ENCODE measurements at places on chromosomes 5 and 9.

DNA sequence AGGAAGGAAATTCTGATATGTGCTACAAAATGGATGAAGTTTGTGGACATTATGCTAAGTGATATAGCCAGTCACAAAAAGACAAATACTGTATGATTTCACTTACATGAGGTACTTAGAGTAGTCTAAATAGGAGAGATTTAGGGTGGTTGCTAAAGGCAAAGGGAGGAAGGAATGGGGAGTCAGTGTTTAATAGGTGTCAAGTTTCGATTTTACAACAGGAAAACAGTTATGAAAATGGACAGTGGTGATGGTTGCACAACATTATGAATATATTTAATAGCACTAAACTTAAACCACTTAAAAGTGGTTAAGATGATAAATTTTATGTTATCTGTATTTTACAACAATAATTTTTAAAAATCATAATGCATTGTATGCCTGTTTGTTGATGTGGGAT is 40.4 kb upstream of the ECM2 start:
- ATAC-seq = no peak

DNA sequence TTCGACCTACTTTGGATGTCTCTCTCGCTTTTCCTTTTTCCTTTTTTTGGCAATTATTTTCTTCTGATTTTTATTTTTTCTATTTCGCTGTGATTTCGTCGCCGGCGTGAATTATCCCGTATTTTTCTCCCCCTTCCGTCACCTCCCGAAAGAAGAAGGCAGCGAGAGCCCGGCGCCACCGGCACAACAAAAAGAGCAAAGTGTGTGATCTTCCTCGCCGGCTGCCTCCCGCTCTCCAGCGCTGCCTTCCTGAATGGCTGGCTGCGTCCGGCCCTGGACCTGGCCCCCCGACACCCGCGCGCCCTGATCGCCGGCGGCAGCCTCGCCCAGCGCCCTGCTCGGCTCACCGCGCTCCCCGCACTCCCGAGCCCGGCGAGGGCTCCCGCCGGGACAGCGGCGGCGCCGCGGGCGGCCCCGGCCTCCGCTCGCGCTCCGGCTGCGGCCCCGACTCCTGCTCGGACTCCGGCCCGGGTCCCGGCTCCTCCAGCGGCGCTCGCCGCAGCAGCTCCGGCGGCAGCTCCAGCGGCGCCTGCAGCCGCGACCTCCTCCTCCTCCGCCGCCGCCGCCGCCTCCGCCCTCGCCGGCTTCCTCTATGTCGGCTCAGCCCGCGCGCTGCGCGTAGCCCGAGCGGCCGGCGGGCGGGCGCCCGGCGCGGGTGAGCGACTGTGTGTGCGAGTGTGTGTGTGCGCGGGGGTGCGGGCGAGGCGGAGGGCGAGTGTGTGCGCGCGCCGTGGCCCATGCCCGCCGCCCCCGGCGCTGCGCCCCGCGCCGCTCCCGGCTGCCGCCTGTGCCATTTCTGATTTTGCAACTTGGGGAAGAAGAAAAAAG is 960 bp downstream of the NR2F1 start:
- peak; percentile 29 for ATAC-seq

GRCh38 chr9:29659014-29659413 is 2085.7 kb upstream of the C9orf72 start:
- ATAC-seq = no peak

- ATAC-seq = no peak
Measured at GRCh38 chr5:134450374-134450773, 38.7 kb upstream of the CDKN2AIPNL start.

DNA sequence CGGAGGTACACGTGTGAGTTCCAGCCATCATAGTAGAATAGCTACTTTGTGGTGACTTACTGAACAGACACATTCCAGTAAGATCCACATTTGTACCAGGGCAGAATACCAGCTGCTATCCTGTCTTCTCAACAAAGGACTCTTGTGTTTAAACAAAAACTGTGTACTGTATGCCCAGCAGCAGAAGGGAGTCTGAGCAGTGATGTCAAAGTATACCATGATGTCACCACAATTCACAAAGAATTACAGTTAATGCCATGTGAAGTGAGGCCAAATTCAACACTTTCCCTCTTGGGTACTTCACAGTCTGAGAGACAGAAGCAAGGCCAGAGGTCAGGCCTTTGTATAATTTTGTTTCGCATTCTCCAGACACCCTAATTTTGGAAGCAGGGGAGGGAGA is 137.0 kb downstream of the ADAMTSL1 start:
- ATAC-seq = no peak

- ATAC-seq = no peak
Measured at GRCh38 chr5:115440782-115441451, 103.7 kb downstream of the FEM1C start.

- ATAC-seq = no peak
Measured at GRCh38 chr5:79901631-79902030, 89.4 kb downstream of the MTX3 start.

DNA sequence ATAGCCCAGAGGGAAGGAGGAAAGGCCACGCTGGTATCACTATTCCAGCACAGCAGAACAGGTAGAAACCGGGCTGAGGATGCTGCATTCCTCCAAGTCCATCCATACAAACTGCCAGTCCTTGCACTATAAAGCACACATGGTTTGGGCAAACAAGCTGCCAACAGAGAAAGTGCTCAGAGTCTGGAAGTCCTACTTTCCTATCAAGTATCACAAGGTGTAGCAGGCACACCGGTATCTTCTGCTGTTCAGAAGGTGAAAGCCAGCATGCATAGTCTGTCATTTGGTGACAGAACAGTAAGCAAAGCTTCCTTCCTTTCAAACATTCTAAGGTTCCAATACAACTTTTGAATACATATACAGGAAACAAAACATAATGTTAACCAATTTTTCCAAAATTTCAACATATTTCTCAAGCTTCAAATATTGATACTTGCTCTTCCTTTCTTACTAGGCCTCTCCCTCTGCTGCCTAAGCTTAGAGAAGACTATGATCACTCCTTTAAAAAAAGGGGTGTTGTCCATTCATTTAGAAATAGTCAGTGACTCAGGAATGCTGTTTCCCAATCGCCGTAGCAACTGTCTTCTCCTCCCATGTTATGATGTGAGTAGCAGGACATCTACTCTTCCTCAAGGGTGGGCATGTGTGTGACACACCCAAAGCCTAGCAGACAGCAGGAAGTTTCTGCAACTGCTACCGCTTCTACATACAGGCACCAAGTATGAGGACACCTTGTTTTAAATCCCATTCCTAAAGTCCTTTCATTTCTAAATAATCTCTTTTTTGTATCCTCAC is 14.7 kb downstream of the DIAPH1 start:
- no peak for ATAC-seq

DNA sequence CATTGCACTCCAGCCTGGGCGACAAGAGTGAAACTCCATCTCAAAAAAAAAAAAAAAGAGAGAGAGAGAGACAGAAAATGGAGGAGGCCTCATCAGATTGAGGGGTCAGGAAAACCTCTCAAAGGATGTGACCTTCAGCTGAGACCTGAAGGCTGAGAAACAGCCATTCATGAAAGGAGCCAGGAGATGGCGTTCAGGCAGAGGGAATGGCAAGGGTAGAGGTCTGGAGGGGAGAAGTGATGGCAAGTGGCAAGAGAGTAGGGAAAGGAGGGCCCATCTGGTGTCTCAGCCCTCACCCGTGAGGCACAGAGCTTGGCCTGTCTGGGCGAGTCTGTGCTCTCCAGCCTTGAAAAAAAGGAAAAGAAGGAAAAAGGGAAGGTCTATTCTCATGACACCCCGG is 17.0 kb downstream of the CAMK2A start:
- peak; percentile 35 for ATAC-seq

- ATAC-seq = no peak
Measured at GRCh38 chr9:6818292-6818922, 60.6 kb downstream of the KDM4C start.

DNA sequence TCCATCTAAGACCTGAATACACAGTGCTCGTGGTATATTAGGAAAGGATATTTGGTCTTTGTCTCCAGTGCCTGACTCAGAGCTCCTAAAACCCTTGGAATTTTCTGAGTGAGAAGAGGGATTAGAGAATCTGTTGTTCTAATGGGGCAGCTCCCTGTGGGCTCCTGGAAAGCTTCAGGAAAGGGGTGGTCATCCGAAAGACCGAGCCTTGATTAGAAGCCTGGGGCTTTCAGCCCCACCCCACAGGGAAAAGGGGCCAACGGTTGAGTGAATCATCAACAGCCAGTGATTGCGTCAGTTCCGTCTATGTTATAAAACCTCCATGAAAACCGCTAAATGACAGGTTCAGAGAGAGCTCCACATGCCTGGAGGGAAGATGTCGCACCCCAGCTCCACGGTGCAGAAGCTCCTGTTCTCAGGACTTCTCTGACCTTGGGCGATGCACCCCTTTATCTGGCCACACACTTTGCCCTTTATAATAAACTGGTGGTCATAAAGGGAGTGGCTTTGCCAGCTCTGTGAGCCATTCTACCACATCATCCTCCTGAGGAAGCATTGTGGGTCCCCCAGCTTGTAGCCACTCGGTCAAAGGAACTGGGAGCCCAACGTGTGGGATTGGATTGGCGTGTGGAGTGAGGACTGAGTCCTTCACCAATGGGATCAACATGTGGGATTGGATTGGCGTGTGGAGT is 71.0 kb upstream of the ICE1 start:
- no peak for ATAC-seq

GRCh38 chr9:22041775-22042174 is 32.7 kb upstream of the CDKN2B start:
- ATAC-seq = no peak

DNA sequence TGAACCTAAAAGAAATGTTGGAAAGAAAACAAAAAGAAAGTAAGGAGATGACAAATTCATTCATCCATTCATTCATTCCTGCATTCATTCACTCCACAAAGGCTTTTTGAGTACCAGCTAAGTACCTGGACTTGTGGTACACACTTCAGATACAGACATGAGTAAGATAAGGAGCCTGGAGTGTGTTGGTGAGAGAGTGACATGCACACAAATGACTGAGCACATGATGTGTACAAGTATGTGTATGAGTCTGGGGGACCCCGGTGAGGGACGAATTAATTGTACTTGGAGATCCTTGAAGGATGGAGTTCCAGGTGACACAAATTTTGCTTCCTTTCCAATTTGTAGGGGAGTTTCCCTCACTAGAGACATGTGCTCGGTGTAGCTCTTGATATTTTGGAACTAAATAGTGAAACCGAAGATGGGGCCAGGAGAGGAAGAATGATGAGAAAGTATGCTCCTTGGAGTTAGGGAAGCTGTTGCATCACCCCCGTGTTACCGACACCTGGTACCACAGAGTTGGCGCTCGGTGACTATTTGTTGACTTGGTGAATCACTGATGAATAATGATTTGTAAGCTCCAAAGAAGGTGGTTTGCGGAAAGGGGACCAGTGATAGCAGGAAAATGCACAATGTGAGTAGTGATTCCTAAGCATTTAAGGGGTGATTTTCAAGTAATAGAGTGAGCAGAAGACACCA is 509.8 kb downstream of the CCDC171 start:
- ATAC-seq = no peak

- no peak for ATAC-seq
Measured at GRCh38 chr9:131036071-131036470, 27.1 kb downstream of the LAMC3 start.
